ENCODE measurements at places on chromosomes 1 and 21.

GRCh38 chr1:191101960-191102359 lies 624.3 kb upstream of the BRINP3 start:
- DNase-seq: no peak

DNA sequence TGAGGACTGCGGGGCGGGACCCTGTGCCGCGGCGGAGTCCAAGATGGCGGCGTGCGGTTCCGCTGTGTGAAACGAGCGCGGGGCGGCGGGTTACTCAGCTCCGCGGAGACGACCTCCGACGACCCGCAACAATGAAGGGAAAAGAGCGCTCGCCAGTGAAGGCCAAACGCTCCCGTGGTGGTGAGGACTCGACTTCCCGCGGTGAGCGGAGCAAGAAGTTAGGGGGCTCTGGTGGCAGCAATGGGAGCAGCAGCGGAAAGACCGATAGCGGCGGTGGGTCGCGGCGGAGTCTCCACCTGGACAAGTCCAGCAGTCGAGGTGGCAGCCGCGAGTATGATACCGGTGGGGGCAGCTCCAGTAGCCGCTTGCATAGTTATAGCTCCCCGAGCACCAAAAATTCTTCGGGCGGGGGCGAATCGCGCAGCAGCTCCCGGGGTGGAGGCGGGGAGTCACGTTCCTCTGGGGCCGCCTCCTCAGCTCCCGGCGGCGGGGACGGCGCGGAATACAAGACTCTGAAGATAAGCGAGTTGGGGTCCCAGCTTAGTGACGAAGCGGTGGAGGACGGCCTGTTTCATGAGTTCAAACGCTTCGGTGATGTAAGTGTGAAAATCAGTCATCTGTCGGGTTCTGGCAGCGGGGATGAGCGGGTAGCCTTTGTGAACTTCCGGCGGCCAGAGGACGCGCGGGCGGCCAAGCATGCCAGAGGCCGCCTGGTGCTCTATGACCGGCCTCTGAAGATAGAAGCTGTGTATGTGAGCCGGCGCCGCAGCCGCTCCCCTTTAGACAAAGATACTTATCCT lies 430 bp downstream of the RBM15 start:
- DNase-seq: peak; percentile 16

DNA sequence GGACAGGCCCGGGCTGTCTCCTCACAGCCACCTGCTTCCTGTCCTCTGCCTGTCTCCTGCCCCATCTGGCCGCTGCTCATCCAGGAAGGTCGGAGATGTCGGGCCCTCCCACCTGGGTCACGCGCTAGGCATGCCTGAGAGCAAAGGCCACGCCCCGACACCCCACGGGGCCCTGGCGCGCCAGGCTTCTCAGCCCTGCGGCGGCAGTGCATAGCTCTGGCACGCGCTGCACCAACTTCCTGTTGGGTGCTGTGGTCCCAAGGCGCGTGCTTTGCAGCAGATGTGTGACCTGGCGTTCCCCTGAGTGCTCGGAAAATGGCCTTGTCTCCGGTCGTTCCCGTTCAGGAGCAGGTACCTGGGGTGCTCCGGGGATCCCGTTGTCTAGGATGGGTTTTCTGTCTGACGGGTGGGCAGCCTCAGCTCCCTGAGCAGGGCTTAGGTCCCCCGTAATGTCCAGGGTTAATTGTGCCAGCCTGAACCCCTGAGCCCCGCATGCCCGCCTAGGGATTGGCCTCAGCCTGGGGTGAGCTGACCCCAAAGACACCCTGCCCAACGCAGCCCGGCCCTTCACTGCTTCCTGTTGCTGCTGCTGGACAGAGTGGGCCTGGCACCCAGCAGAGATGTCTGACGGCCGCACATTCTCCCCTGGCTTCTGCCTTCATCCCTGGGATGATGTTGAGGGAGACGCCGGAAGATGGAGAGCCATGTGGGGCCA lies 19.4 kb upstream of the KCNAB2 start:
- peak; percentile 84 for DNase-seq

DNA sequence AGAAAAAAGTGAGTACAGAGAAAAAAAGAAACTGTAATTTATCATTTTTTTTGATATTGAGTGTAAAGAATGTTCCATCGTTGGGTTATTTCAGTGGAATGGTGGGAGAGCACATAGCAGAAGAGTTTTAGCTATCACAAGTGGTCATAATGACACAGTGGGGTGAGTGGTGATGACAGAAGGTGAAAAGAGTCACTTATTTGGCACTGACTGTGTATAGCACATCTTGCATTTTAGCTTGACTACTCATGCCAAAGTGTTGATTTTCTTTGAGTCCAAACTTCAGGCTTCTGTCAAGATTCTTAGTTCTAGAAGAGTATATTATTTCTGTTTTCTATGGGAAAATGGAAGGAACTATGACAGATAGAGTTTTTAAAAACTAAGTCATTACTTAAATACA lies 261.2 kb downstream of the GRIK1 start:
- DNase-seq: no peak

DNA sequence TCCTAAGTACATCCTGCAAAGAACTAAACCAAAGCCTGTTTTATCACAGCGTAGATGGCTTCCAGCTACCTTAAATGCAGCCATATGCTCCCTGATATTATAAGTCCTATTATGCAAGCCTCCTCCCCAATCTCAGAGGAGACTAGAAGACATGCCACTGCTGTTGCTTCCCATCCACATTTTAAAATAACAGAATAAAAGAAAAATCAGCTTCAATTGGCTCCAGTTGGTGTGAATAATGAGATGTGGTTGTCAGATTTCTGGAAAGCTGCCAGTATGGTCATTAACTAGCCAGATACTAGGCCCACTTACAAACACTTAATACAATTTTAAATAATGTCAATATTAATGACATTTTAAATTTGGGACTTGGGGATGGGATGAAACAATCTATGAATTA lies 25.7 kb downstream of the WARS2 start:
- no peak for DNase-seq

DNA sequence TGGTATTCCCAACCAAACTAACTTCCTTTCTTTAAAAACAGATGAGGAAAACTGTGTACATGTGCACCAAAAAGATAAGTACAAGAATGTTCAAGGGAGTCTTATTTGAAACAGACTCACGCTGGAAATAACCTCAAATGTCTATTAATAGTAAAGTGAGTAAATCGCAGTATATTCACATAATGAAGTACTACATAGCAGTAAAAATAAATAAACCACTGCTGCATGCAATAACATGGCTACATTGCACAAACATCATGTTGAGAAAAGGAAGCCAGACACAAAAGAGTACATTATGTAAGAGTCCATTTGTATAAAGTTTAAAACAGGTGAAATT lies 5.2 kb upstream of the DENND2D start:
- DNase-seq: no peak

DNA sequence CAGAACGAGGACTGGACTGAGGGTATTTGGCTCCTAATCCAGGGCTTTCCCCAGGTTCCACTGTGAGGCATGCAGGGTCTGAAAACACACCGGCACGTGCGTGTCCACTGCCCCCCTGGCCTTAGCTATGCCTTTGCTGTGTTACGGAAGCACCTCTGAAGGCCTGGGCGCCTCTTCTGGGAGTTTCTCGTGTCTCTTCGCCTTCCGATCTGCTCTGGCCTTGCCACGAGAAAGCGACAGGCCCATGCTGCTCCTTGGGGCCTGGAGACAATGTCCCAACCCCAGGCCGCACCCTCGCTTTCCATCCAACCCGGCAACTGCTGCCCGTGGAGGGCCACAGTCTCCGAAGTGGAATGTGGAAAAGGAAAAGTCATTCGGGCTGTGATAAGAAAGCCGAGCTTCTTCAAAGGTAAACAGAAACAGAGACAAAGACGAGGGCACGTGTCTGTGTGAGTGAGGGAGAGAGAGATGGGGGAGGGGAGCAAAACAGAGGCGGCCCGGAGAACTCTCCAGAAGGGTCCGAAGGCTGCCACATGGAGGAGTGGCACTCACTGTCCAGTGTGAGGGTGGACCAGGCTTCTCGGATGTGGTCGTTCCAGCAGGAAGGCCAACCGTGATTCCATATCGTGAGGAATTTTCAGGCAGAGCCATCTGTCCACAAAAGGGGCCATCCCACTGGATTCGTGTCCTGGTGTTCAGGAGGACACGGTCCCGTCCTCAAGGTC lies 3.4 kb upstream of the UMODL1 start:
- DNase-seq: no peak
